ENCODE measurements at places on chromosomes 7 and 10.
A peak's percentile ranks its signal among the peaks of the same experiment; 100 is the strongest.

DNA sequence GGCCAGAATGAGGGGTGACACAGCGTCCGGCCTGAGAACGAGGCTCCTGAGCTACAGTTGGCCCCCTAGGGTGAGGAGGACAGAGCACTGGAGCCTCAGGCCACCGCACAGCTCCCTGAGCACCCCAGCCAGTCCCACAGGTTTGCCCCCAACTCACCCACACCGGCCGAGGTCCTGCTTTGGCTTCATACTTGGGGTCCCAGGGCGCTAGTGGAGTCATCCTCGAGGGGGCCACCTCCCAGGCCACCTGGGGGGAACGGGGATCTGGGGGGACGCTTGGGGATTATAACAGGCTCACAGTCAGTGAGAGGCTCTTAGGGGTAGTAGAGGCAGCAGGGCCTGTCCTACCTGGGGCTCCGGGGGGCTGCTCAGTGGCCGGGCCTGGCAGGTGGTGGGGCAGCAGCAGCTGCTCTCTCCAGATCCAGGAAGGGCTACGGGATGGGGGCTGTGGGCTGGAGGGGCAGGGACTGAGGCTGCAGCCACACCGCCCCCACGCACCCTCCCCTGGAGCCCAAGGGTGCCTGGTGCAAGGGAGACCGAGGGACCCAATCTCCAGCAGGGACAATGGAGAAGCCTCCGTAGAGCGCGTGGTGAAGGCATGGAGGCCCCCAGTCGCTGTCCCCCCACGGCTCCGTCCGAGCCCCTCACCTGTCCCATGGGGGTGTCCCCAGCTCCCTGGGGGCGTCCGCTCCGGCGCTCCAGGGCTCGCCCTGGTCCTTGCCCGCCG, 588 bp downstream of the SAP25 start:
- DNase-seq, result no peak

DNA sequence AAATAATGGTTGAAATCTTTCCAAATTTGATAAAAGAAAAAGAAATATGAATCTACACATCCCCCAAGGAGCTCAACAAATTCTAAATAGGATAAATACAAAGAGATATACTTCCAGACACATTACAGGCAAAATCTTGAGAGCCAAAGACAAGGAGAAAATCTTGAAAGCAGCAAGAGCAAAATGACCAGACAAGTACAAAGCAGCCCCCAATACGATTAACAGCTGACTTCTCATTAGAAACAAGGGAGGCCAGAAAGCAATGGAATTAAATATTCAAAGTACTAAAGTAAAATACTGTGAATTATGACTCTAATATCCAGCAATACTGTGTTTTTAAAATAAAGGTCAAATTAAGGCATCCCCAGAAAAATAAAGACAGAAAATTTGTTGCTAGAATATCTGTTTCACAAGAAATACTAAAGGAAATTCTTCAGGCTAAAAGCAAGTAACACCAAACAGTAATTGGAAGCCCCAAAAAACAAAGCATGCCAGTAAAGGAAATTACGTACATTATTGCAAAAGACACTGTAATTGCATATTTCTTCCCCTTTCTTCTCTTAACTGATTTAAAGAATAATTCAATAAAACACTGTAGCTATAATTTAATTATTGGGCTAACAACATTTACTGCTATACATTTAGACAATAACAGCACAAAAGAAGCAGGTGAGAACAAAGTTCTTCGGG, 36.4 kb downstream of the ZNF438 start:
- DNase-seq, result no peak

GRCh38 chr10:121007264-121007663, 156.1 kb downstream of the WDR11 start:
- no peak for DNase-seq

GRCh38 chr7:2209146-2209960, 23.4 kb downstream of the MAD1L1 start:
- peak; percentile 77 for DNase-seq

GRCh38 chr7:117272017-117272759, 50.7 kb downstream of the WNT2 start:
- DNase-seq, result no peak

GRCh38 chr7:49245062-49245461, 320.7 kb downstream of the CDC14C start:
- no peak for DNase-seq

DNA sequence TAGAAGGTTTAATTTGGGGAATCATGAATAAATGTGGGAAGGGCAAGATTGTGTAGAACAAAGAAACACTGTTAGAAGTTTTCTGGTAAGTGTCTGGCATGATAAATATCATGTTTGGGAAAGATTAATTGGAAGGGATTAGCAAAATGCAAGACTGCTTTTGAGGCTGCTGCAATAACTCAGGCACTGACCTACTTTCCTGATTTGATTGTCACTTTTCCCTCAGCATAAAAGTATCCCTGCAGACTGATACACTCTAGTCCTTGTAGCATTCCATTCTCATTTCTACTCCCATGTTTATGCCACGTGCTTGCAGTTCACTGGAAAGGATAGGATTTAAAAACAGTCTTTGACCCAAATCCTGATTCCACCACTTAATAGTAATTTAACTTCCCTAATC, 303.3 kb upstream of the SEMA3A start:
- no peak for DNase-seq

DNA sequence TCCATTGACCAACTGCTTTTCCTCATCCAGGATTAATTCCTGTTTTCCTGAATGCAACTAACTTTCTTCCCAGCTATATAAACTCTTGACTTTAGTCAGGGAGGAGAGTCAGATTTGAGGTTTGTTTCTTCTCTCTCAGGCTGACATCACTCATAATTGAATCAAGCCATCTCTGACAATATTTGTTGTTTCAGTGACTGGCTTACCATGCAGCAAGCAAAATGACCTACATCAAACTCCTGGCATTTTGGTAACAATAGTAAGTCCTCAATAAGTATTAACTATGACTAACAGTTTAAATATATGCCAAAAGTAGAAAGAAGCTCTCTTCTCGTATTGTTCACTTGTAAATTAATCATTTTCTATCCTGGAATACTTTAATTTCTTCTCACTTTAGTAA, 625.7 kb upstream of the KCND2 start:
- DNase-seq, result no peak

- DNase-seq, result no peak
Observed at GRCh38 chr10:24168258-24169170, 40.4 kb upstream of the KIAA1217 start.

DNA sequence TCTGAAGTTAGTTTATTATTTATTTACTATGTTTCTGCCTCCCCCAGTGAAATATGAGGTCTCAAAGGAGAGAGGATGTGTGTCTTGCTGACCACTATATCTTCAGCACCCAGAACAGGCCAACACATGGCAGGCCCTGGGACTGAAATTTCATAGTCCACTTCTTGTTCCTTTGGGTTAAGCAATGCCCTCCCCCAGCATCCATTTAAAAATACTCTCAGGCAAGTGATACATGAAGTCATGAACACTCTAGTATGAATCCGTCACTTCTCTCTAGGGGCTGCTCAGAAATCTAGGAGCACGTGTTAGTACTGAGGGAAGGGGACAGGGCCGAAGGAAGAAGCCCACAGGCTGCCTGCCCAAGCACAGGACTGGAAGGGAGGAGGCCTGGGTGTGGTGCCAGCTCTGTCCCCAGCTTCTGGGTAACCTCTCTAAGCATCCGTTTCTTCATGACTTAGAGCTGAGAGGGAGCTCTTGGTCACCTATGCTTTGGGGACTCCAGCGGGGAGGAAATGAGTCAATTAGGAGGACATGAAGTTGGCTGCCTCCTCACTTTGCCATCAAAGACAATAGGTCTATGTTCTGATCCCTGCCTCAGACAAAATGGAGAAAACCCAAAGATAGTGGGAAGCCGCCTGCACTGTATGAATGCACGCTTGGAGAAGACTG, 119.2 kb downstream of the KCNMA1 start:
- no peak for DNase-seq
